Stimulated activated CD4-positive, alpha-beta T cell treated with anti-CD3 and anti-CD28 coated beads, Interleukin-1b, Interleukin-23, amount 100 ng/mL, for 1 hour (primary cell): ENCODE measurements at places on chromosomes 3 and 15.
A peak's percentile ranks its signal among the peaks of the same experiment; 100 is the strongest.

DNA sequence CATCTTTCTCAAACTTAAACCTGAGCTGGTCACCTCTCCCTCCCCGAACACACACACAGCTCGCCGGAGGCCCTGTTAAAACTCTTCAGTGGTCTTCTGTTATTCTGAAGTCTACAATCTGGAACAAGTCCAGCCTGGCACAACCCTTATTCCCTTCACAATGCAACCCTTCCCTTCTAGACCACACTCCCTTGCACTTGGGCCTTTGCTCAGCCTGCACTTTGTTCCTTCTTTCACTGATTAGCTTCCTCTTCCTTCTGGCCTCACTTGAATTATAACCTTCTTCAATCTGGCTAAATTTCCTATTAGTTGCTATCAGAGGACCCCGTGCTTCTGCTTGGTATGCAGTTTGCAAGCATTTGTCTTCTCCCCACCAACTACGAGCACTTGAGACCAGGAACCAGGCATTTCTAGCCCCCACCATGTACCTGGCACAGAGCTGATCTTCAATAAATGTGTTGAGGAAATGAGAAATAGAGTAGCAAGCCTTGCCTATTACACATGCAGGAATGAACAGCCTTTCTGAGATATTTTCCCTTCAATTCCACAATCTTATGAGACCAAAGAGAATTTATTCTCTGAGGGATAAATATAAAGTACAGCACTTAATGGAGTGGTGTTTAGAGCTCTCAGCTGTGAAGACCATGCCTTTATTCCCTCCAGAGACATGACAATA lies 663.1 kb upstream of the ADAMTS9 start:
- DNase-seq = no peak

DNA sequence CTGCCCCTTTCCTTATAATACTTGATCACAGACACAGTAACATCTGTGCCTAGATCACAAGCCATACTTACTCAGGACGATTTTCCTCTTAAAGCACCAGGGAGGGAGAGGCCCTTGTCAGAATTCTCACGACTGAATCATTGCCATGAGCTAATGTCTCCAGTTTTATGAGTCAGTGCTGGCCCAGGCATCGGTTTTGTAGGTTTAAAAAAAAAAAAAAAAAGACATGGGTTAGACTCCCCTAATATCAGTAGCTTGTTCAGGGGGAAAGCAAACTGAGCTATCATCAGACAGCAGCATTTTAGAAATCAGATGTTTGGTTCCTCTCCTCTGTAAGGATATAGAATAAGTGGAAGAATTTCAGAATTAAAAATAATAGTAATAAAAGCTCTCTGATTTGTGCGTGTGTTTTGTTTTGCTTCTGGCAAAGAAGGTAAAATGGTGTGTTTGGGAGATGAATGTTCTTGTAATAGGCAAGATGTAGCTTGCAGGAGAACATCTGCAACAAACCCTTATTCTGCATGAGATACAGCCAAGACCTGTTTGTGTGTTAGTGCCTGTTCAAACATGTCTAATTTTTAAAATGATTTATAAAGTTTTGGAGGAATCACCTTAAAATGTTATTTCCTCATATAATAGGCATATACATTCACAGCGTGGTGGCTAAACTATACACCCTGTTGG lies 193.6 kb downstream of the TP63 start:
- DNase-seq = no peak

DNA sequence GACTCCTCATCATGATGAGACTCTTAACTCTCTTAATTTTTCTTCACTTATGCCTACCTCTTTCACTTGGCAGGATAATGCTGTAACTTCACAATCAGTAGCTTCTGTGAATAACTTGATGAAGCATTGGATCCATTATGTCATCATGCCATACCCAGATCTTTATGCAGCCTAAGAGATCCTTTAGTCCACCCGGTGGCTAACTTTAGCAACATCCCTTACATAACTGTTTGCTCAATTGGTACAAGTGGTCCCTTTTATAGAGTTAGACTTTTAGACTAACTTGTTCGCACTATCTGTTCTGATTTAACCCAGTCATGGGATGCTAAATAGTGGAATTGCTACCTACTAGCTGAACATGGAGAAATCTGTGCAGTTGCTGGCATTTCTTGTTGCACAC lies 184.5 kb downstream of the USP13 start:
- no peak for DNase-seq

- peak; percentile 48 for DNase-seq
Observed at GRCh38 chr15:68783226-68784058, 37.3 kb downstream of the ANP32A start.
